ENCODE measurements at places on chromosomes 2 and 18.

DNA sequence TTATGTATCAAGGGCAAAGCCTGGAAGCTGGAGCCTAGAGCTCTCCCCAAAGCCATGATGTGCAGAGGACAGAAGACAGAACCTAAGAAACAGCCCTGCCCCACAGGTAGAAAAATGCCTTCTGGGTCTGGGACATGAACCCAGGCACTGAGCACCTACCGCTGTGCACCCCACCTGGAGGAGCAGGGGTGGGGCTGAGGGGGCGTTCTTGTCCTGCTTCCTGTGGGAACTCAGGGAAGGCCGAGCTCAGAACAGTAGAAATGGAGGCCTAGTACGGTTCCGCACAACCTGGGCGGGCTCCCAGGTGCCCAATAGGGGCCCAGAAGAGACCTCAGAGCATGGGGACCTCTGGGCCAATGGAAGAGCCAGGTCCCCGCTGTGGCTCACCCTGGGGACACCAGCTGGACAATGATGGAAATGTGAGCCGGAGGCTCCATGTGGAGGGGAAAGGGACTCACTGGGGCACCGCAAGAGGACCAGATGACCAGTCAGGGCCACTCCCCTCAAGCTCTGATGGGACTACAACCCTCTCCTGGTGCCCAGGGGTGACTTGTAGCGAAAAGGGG is 3.2 kb downstream of the CRACDL start:
- no peak for DNase-seq

DNA sequence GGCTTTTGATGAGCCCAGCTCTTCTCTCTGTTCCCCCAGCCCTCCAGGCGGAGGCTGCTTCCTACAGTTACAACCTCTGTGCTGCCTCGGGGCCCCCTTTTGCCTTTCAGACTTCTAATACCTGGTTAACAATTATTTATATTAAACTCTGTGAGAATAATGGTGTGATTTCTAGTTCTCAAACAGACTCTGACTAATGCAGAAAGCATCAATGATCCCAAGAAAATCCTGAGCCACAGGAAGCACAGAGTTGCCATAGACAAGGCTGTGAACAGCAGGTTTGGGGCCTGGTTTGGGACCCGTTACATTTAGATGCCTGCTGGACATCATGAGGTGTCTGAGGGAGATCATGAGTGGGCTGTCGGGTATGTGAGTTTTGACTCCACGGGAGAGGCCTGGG is 37.4 kb upstream of the MYO3B start:
- no peak for DNase-seq

DNA sequence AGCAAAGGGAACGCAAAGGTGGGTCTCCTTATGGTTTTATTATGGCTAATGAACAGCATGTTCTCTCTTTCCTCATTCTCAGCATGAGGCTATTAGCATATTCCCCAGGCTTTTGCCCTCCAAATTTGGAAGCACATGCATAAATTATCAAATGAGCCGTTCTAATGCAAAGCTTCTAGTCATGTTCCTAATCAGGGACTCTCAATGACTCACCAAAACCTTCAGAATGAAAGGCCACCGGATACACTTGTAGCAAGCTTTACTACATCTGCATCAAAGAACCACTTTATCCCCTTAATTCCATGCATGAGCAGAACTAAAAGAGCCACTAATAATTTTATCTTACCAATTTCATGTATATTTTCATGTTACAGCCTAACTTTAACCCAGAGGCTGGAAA is 310.5 kb downstream of the LRATD1 start:
- no peak for DNase-seq

DNA sequence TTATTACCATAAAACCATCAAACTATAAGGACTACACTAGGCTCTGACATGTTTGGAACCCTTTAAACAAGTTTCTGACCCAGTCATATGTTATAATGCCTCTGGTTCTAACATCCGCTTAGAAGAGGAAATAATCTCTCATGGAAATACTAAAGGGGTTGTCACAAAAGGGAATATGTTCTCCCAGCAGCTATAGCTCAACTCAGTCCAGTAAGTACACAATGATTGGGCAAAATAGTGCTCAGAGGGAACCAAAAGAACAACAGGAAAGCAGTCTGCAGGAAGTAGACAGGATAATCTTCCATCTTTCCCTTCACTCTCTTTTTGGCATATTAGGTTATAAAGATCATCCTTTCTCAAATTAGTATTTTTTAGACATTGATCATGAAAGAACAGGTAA is 4.3 kb downstream of the SRBD1 start:
- no peak for DNase-seq

GRCh38 chr2:237643582-237644380 is 16.4 kb downstream of the LRRFIP1 start:
- no peak for DNase-seq

DNA sequence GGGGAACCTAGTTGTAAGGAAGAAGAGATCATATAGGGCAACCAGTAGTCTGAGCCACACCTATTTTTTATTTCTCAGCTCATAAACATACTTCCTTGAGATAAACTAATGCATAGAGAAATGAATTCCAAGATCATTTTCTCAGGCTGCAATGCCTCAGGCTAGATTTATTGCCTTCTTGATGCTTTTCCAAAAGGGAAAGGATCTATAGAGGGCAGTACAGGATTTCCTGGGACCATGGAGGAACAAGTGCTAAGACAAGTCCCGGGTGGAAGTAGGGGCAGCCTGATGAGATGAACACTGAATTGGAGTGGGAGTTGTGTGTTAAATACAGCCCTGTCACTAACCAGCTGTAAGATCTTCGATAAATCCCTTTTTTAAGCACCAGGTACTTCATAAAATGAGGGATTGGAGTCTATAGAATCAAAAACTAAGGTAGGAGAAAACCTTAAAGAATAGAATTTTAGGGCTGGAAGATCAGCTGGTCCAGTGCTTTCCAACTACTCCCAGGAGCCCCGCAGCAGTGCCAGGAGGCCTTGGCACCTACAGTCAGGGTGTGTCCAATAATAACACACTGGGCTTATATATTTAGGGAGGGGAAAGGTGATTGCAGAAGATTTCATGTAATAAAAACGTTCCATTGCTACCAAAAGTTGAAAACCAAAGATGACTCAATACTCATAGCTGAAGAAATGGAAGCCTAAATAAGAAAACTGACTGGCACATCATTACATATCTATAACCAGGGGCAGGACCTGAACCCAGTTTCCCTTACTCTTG is 58.1 kb downstream of the SERTAD2 start:
- DNase-seq: peak; percentile 20

GRCh38 chr2:96089356-96090195 is 26.8 kb downstream of the ADRA2B start:
- no peak for DNase-seq

GRCh38 chr2:37985333-37985732 is 60.2 kb downstream of the RMDN2 start:
- DNase-seq: peak; percentile 61

DNA sequence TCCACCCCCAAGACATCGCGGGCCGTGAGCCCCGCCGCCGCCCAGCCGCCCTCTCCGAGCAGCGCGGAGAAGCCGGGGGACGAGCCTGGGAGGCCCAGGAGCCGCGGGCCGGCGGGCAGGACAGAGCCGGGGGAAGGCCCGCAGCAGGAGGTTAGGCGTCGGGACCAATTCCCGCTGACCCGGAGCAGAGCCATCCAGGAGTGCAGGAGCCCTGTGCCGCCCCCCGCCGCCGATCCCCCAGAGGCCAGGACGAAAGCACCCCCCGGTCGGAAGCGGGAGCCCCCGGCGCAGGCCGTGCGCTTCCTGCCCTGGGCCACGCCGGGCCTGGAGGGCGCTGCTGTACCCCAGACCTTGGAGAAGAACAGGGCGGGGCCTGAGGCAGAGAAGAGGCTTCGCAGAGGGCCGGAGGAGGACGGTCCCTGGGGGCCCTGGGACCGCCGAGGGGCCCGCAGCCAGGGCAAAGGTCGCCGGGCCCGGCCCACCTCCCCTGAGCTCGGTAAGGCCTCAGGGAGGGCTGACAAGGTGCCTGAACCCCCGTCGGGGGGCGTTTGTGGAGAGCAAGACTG is 14.2 kb downstream of the SPEG start:
- DNase-seq: no peak

- DNase-seq: no peak
Observed at GRCh38 chr18:5951515-5952091, 56.3 kb upstream of the TMEM200C start.

- no peak for DNase-seq
Observed at GRCh38 chr2:19883486-19883885, 18.3 kb downstream of the TTC32 start.

DNA sequence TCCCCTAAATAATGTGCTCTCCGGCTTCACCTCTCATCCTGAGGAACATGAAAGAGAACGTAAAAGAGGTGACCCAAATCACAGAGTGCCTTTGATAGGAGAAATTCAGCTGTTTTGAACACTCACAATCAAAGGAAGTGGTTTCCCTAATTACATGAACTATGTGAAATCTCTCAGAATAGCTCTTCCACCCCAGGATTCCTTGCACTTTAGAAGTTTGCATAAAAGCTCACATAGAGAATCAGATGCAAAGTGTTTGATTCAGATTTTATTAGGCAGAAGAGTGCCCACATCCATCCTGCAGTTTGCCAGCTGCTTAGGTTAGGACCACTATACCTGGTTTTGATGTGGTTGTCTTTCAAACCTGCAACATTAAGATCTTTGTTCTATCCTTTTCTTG is 61.0 kb downstream of the MAP3K20 start:
- DNase-seq: no peak

GRCh38 chr2:173500953-173501352 is 146.3 kb downstream of the CDCA7 start:
- no peak for DNase-seq

- no peak for DNase-seq
Observed at GRCh38 chr2:240567137-240567871, 980 bp upstream of the RNPEPL1 start.

DNA sequence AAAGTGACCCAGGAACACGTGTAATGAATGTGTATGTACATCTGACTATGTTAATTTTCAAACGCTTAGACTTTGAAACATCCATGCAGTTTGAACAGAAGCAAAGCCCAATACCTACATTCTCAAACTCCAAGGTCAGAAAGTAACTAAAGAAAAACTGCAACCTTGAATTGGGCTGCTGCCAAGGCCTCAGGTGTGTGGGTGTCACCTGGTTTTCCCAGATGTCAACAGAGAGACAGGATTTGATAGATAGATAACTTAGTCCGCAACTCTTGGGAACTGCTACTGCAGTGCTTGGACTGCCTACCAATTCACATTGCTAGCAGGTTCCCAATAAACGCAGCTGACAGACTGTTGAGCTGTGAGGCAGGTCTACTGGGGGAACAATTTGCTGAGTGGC is 78.7 kb upstream of the PAPOLG start:
- no peak for DNase-seq

DNA sequence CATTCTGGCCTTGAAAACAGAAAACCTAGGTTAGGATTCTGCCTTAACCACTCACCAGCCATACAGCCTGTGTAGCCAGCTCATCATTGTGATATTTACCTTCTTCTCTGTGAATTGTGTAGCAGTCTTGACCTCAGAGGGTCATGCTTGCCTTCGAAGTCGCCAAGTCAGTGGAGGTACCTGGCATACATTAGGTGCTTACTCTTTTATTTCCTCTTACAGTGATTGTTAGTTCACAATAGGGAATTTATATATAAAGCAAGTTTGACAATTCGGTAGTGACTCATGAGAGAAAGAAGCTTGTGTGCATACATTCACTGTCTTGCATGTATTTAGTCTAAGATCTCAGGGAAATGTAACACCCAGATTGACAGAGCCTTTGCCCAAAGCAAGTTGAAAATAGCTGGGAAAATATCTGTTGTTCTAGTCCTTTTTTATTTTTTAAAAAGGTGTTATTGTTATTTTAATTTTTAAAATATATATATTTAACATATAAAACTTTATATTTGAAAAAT is 290.6 kb downstream of the PTGR3 start:
- DNase-seq: peak; percentile 7

DNA sequence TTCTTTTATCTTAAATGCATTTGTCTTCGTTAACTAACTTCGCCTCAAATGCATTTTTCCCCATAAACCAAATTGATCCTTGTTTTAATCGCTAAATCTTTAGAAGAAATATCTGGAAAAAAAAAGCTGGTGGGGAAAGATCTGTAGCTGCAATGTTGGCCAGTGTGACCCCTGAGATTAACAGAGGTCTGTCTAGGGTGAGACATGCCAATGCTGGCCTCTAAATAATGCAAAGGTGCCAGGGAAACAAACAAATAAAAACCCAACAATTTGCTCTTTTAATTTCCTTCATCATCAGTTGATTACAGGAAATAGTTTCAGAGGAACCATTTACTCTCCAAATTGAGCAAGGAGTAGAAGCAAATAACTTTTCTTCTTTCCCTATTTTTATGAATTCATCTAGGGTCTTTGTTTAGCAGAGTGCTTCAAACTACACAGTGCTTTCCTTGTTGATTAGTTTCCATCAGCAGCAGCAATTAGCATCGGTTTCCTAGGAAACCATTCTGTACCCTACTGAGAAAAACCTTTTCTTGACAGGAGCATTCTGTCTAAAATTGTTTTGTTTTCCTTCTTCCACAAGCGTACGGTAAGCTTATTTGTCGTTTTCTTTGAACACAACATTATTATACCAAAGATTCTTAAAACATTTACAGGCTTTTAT is 100.5 kb upstream of the UNC80 start:
- no peak for DNase-seq

GRCh38 chr18:76376668-76377358 is 118.2 kb downstream of the ZNF516 start:
- no peak for DNase-seq

GRCh38 chr18:26723981-26724380 is 141.5 kb downstream of the AQP4 start:
- DNase-seq: no peak
